Type B pancreatic cell (in vitro differentiated cells): ENCODE measurements at places on chromosomes 5 and 9.

GRCh38 chr9:124680049-124680448, 91.1 kb downstream of the NR6A1 start:
- no peak for DNase-seq

GRCh38 chr5:34998058-34998789, 49.5 kb downstream of the AGXT2 start:
- no peak for DNase-seq

GRCh38 chr5:6774721-6775204, 61.5 kb downstream of the TENT4A start:
- no peak for DNase-seq

DNA sequence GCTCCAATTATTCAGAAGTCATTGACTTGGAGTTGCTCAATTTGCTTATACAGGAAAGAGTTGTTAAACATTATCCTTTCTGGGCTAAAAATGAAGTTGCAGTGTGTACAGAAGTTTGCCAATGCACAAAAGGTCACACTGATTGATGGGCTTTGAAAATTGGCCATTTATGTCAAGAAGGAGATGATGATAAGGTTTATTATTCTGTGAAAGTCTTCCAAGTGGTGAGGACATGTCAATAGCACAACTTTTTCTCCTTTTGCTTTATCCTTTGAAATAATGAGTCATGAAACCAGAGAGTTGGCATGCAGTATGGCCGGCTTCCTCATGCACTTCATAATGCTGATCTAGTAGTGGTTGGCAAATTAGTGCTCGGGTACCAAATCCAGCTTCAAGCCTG, 848.5 kb upstream of the WWC1 start:
- DNase-seq = no peak

- no peak for DNase-seq
Measured at GRCh38 chr5:71770381-71770780, 51.3 kb downstream of the CARTPT start.

DNA sequence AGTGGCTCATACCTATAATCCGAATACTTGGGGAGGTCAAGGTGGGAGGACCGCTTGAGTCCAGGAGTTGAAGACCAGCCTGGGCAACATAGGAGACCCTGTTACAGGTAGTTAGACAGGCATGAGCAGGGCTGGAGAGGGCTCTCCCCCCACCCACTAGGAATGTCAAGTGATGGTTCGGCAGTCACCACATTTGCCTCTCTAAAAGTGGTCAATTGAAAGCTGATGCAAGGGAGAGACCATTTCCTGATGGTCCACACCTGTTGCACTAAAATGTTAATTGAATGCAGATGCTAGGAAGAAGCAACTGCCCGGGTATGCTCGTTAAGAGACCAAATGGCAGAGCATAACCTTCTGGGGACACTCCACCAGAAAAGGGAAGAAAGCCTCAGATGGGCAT, 82.7 kb downstream of the SFXN1 start:
- DNase-seq = no peak

GRCh38 chr9:121744002-121744686, 92.7 kb downstream of the DAB2IP start:
- no peak for DNase-seq

DNA sequence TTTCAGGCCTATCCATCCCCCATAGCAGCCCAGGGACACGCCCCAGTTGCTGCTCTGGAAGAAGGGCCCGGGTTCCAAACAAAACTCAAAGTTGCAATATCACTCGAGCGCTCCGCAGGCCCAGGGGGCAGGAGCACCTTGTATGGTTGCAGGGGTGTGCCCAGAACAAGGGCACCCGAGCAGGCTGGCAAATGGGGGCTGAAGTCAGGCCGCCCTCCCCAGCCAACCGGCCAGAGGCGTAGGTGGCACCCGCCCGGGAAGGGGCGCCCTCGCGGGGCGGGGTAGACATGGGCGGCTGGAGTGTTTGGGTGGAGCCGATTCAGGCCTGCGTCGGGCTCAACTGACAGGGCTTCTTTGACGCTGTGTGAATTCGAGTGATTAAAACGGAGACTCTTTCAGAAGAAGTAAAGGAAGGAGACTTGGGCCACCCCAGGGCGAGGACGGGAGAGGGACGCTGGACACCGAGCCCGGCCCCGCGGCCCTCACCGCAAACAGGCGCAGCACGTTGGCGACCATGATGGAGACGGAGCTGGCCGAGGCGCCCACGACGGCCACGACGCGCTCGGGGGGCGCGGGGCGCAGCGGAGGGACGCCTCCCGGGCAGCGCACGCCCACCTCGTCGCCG, 1.1 kb downstream of the GRM6 start:
- DNase-seq = no peak

- no peak for DNase-seq
Measured at GRCh38 chr5:91170266-91170665, 212.9 kb downstream of the ARRDC3 start.

- no peak for DNase-seq
Measured at GRCh38 chr5:58024151-58024550, 435.7 kb downstream of the PLK2 start.

GRCh38 chr5:141878711-141879425, 658 bp upstream of the PCDH1 start:
- peak; percentile 89 for DNase-seq

GRCh38 chr5:33120671-33121070, 320.1 kb upstream of the TARS1 start:
- no peak for DNase-seq
